ENCODE measurements at places on chromosomes 7 and 10.

GRCh38 chr7:7104314-7104698 lies 78.0 kb upstream of the C1GALT1 start:
- DNase-seq: no peak

GRCh38 chr10:18619016-18619415 lies 32.4 kb downstream of the NSUN6 start:
- DNase-seq: peak; percentile 74

GRCh38 chr10:88672041-88672440 lies 7.8 kb downstream of the LIPF start:
- DNase-seq: no peak

GRCh38 chr10:103692436-103692951 lies 162.9 kb downstream of the SH3PXD2A start:
- no peak for DNase-seq

DNA sequence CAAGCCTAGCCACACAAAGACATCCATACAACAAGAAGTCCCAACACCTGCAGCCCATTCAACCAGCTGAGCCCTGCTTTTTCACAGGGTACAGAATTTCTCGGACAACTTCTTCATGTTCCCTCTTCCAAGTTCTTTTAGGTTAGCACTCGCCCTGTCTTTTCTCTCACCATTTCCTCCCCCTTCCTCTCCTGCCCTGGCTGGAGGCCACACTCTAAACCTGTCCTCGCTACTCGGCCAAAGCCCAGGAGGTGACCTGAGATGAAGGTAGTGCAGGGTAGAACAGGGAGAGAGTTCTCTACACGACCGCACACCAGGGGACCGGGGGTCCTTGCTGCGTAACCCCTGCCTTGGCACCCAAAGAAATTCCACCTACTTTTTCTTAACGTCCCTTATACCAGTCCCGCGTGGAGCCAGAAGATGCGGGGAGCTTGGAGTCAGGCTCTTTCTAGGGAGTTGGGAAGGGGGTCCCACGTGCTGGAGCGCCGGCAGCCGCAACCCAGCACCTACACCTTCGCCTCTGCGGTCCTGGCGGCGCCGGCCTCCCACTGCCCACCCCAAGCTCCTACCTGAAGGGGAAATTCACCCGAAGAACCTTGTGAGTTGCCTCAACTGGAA lies 16.0 kb upstream of the DLX6 start:
- DNase-seq: no peak

GRCh38 chr7:135845415-135846075 lies 96.9 kb upstream of the FAM180A start:
- no peak for DNase-seq

- no peak for DNase-seq
These were observed 158.6 kb upstream of the LYZL1 start for GRCh38 chr10:29130190-29130673.
